Activated CD4-positive, alpha-beta T cell treated with anti-CD3 and anti-CD28 coated beads, Interleukin-10, Interleukin-2, amounts not matched to agents 100 ng/mL and 50 ng/mL, durations not matched to agents 16 hours and 8 hours (primary cell): ENCODE measurements at places on chromosomes 2 and 18.

DNA sequence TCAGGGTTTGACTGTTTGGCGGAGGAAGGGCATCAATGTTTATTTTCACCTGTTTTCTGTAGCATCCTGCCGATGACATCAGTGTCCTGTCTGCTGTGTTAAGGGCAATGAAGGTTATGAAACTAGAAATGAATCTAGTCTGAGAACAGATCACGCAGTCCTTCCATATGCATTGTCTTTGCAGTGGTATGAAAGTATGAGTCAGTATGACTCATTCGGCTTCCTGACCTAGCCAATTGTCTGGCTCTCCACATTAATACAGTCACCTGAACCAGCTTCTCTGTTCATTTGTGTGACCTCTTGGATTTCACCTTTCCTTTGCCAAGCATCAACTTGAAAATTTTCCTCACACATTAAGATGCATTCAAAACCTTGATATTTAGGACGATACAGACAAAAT, 353.8 kb downstream of the RND3 start:
- DNase-seq, result peak; percentile 67

DNA sequence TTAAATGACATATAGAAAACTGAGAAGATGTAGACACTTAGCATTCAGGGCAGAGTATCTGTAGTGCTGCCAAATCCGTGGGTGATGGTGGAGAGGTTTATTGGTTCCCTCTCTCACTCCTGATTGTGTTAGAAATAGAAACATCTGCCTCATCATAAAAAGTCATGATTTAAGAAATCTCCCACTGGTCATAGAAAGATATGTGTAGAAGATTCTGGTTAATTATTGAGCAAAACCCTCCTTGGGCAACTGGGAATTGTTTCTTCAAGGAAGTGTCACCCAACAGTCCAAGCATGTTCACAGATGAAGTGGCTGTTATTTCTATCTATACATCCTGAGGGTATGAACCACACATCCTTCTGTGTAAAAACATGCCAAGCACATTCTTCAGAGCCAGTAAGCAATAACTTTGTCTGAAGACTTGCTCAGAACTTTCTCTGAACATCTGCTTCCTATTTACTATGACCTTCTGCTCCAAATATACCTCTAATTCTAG, 33.6 kb upstream of the CHRNA1 start:
- DNase-seq, result no peak

DNA sequence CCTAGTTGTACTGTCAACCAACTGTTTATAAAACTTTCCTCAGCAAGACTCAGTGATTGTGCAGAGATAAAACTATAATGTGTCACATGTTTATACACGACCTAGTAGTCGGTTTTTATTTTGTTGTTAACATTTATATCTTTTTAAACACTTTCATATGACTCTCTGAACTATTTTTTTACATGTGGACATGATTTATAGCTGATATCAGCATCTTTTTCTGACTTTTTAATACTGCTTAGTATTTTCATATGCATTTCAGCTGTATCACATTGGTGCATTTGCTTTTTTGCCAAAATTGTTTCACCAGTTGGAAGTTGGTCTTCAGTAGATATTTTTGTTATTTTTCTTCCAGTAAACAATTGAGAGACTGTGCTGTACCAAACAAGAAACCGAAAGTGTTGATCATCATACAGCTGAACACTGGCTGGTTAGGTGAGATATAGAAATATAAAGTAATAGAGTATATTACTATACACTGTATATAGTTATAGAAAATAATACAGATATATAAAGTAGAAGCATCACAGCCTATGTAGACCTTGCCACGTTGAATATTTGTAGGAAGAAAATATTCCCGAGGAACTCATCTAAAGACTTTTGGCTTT, 154.2 kb downstream of the KCTD1 start:
- DNase-seq, result no peak

GRCh38 chr2:182366628-182367027, 60.2 kb downstream of the PDE1A start:
- no peak for DNase-seq

DNA sequence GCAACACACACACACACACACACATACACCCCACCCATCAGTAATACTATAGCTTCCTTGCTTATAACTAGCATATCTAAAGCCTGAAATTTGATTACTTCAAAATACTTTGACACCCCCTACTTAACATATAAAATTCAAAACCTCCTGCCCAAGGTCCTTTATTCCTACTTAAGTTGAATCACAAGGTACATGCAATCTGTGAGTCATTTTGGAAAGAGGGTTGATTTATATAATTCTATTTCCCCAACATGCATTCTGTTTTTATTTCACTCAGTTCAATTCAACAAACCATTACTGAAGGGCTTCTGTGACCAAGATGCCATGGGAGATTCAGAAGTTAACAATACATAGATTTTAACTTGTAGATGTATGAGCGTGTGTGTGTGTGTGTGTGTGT, 420.7 kb downstream of the METTL4 start:
- no peak for DNase-seq

DNA sequence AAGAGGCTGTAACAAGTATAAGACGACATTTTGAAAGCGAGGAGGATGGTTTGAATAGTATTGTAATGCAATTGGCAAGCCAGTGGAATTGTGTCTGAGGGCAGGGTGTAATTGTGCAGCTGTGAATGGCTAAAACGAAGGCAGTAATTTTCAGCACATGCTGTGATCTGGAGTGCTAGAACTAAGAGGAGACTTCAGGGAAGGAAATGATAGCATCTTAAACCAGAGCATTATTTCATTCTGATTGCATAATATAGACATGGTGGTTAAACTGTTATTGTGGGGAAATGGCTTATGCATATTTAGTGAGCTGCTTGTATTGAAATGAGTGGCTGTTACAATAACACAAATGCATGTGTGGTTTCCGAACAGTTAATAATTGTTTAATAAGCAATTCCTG, 36.3 kb downstream of the THSD7B start:
- no peak for DNase-seq

GRCh38 chr18:23718731-23719130, 29.5 kb downstream of the LAMA3 start:
- no peak for DNase-seq
